ENCODE measurements at places on chromosomes 16 and 17.

- no peak for DNase-seq
Observed at GRCh38 chr16:52581530-52581929, 34.6 kb upstream of the TOX3 start.

- DNase-seq: no peak
Observed at GRCh38 chr16:1613728-1614455, 1.7 kb downstream of the CRAMP1 start.

DNA sequence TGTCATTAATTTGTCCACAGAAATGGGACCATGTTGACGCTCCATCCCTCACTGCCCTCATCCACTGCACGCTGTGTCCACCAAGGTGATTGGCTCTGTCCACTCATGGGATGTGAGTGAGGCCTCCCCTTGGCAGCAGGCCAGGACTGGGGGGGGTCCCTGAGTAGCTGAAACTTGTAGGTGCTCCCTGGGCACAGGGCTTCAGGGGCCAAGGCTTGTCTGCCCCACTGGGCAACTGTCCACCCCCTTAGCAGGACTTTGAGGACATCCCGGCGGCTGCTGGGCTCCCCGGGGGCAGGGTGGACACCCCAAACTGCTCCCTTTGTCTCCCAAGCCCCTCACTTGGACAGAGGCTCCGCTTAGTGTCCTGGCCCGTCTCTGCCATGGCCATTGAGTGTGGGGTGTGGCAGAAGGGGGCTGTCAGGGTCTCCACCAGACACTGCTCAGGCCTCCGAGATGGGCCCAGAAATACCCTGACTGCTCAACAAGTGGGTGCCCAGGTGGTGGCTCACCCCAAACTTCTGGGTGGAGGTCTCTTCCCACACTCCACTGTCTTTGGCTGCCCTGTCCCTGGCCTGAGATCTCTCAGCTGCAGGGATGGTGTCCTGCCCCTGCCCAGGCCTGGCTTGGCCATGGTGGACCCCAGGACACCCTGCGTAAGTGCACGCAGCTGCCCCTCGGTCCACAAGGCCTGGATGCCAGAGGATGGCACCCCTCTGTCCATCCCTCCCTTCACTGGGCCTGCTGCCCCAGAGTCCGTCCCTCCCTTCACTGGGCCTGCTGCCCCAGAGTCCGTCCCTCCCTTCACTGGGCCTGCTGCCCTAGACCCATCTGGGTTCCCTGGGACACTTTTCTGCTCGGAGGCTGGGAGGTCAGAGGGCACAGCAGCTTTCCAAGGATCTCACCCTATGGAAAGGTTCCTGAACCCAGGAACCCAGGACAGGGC is 2.9 kb upstream of the RAB40C start:
- no peak for DNase-seq

DNA sequence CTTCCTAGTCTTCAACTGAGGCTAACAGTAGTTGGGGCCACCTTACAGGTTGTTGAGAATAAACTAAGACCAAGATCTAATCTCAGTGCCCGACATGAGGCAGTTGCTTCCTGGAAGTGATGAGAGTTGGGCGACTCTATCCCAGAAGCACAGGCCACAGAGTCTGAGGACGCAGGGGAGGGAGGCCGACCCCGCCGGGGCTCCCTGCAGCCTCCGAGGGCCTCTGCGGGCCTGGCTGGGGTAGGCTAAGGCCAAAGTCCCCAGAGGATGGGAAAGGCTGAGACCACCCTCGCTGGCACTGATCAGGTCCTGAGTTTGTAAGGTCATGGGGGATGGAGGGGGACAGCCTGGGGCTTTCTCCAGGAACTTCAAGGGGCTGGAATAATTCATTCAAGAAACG is 74.0 kb downstream of the ENGASE start:
- DNase-seq: no peak

DNA sequence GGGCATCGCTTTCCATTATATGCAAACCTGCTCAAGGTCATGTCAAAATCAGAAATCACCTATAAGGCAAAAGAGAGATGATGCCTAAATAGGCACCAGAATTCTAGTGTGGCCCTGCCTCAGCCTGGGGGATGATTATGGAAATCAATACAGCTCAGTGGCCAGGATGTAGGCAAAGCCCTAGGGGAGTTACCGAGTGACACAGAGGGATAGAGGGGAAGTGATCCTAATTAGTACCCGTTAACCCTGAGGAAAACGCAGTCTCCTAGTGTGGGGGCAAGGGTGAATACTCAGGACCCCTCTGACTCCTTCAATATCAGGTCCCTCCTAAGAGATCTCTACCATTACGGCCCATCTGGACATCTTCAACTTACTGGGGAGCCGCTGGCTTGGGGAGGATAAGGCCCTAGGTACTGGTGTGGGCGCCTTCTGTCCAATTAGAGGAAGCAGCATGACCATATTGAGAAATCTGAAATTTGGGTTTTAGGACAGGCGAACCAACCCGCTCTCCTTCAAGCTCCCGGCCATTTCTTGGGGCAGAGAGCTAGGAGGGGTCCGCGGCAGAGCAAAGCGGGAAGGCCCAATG is 725 bp downstream of the NT5C3B start:
- DNase-seq: no peak

DNA sequence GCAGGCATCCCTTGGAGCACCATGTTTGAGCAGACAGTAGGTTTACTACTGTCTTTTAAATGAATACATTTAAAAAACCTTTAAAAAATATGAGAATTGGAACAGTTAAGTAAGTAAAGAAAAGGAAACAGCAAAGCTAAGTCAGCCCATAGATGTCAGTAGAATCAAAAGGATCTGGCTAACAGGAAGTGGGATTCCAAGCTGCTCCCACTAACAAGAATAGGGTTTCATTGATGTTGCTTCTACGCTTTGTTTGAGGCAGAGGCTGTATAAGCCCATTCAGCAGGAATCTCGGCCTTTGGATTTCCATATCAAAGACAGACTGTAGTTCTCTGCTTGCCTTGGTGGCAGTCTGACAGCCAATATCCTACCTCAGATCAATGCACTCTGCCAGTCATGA is 122.9 kb upstream of the ELAC2 start:
- no peak for DNase-seq

GRCh38 chr16:89413811-89414585 is 76.4 kb downstream of the ANKRD11 start:
- no peak for DNase-seq

- DNase-seq: no peak
Observed at GRCh38 chr17:64630309-64631223, 31.5 kb downstream of the SMURF2 start.

- DNase-seq: no peak
Observed at GRCh38 chr16:57976331-57976796, 5.4 kb upstream of the CNGB1 start.

DNA sequence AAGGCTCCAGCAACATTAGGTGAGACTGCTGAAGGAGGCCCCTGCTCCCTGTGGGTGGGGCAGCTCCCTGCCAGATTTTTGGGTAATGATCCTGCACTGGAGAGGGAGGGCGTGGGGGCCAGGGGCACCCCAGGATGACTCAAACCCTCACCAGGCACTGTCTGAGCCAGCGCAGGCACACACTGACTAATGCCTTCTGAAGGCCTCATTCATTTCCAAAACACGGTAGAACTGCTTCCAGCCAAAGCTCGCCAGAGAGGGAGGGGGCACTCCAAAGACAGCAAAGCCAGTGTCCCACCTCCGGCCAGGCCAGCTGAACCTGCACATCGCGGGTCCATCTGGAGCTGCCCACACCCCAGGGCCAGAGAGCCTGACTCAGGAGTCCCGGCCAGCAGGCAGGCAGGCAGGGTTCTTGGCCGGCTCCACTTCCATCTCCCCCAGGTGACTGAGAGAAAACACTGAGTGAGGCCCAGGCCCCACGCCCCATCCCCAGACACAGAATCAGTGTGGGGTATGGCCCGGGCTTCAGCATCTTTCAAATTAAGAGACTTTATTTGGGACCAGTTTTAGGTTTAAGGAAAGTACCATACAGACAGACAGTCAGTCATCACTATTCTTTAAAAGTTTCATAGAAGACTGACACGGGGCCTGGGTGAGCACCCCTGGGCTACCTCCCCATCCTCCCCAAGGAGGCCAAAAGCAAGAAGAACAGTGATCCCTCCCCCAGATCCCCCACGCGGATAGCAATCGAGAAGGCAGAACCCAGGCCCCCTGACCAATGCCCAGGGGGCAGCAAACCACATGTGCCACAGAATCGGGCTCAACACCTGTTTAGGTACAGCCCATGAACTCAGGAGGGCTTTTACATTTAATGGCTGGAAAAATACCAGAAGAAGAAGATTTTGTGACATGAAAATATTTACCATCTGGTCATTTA is 2.3 kb downstream of the PIEZO1 start:
- DNase-seq: peak; percentile 60

DNA sequence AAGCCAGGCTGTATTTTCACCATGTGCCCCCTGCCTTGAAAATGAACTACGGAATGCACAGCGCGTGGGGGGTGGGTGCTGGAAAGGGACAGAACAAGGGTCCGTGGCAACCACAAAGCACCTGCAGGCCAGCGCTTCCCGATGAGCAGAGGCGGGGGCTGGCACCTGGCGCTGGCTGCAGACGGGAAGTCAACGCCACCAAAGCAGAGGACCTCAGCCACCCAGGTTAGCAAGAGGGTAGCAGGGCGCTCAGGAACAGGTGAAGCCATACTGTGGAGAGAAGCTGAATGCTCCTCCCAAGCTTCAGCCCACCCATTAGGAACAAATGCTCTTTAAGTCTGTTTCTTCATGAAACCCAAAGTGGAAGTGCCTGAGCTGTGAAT is 64.7 kb downstream of the KLHDC4 start:
- DNase-seq: no peak

DNA sequence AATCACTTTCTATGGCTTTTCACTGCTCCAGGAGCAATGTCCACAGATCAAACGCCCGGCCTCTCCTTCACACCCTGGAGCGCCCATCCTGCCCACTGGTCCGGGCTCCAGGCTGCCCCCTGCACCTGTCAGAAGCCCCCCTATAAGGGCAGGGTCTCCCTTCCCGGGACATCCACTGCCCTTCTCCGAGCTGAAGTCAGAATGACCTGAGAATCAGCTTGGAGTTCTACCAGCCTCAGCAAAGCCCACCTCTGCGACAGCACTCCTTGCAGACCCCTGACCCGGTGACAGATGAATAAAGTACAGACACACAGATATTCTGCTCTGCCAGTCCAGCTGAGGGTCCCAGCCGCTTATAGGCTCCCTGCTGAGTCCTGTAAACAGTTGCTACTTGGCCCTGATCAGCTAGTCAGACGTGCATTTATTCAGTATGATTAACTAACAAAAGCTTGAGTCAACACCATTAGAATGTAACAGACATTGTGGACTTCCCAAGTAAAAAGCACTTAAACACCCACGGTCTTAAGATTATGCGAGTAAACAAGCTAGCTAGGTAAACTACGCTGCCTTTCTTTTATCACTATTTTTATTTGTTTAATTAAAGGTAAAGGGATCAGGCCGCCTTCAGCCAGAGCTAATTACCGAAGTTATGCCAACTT is 4.8 kb downstream of the SLC7A5 start:
- no peak for DNase-seq

GRCh38 chr16:9820476-9821246 is 361.6 kb downstream of the GRIN2A start:
- no peak for DNase-seq

DNA sequence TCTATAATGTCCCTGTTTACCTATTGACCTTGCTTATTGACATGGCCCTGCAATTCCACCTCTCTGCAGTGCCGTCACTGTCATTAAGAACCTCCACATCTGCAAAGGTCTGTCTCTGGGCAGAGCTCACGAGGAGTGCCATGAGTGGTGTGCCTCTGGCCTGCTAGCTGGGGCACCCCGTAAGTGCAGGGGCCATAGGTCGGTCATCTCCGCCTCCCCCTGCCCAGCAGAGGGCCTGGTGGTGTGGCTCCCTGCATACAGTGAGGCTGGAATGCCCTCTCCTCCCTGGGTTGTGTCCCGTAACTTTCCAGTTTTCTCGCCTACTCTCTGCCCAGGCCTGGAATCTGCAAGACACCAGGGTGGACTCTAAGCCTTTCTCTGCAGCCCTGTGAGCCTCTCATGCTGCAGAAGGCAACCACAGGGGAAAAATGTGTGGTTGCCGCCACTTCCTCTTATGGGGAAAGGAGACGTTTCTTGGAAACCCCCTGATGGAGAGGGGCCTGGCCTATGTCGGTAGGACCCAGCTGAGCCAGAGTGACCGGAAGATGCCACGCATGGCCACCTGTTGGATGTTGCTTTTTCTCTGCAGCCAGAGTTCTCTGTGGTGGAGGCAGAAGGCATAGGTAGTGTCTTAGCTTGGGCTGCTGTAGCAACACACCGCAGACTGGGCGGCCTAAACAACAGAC is 2.7 kb upstream of the SNX20 start:
- DNase-seq: no peak

- no peak for DNase-seq
Observed at GRCh38 chr17:53100126-53100525, 722.6 kb upstream of the KIF2B start.

DNA sequence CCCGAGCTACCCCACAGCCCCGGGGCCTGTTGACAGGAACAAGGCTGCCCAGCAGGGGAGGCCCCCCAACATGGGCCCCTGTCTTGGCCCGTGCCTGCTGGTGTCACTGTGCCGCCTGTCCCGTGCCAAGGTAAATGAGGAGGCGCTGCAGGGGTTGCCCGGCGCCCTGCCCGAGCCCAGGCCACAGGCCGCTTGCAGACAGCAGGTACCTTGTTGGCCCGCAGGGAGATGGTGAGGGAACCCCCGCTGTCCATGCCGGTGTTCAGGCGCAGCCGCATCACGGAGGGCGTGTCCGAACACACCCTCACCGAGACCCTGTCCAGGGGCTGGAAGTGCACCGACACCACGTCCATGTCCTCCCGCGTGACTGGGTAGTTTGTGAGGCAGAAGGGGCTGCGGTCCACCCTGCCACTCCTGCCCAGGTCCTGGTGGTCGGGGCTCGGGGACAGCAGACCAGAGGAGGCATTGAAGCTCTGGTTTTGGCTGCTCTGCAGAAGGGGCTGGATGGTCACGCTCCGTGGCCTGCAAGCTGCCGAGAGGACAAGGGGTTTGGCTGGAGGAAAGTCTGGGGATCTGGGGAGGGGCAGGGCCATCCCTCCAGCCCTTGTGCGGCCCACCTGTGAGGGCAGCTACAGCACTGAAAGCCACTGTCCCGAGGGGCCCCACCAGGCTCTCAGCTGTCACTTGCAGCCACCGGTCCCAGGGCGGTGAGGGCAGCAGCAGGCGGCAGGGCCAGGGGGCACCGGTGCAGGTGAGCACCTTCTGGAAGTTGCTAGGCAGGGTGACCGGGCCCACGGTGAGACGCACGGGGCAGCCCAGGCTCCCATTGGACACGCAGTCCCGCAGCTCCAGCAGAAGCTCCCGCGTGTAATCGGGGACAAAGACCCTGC is 5.6 kb downstream of the PGAP6 start:
- DNase-seq: no peak

DNA sequence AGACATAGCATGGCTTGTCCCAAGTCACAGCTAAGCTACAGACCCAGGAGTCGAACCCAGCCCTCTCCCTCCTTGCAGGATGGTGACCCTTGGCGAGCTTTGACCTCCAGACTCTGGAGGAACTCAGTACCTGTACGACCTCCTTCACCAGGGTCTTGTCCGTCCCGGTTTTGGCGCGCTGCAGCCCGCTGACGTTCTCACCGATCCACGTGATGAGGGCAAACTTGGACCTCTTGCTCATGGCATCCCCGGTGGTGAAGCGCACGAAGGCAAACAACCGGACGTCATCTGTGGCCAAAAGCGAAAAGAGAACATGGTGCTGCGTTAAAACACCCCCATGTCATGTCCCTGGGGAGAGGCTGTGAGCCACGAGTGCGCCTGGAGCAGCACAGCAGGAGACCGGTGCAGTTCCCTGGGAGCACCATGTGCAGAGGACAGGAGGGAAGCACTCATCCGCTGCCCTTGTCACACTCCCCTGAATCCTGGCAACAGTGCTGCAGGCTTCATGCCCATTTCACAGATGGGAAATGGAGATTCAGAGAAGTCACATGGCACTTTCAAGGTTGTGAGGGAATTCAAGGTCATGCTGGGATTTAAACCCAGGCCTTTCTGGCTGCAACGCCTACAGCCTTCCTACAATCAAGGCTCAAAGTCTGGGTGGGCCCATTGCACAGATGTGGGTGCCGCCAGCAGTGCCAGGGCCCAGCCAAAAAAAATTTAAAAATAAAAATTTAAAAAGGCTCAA is 27.7 kb downstream of the COTL1 start:
- DNase-seq: no peak

Data from keratinocyte (primary cell).